ENCODE measurements at places on chromosomes 2 and 18. TPM values are rescaled to one million over a fixed set of nuclear protein-coding genes. Genes with fewer than 3 reads are reported as not detected.

DNA sequence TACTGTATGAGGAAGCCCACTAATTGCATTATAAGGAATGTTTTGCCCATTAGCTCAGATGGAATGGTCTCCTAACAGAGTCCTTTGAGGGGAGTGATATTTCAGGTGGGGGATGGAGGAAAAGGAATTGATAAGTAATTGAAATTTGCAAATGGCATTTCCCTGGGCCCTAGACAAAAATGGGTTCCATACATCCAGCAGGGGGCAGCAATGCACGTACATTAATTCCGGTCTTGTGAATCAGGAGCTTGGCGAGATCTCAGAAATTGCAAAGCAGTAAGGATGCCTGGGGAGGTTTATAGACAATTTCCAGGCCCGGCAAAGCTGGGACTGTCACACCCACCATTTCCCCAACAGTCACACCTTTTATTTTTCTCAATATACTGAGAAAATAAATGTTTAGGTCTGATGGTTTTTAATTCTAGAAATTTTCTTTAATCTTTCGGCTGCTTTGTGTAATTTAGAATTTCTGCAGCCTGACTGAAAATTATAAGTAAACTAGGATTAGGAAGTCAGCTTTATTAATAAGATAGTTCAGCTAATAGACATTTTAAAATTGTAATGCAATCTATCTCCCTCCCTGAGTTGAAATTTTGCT, 122.8 kb downstream of the LYPD1 start:
- no peak for DNase-seq
- no peak overlapping the region for H3K4me3 ChIP-seq
- H3K27ac ChIP-seq = no peak overlapping the region
- no peaks in the 10 kb centered on the region for H3K36me3 ChIP-seq
- H3K4me1 ChIP-seq = no peaks in the 10 kb centered on the region

GRCh38 chr2:207836521-207837133, 66.9 kb upstream of the FZD5 start:
- H3K36me3 ChIP-seq = no peaks in the 10 kb centered on the region
- no peaks in the 10 kb centered on the region for H3K27me3 ChIP-seq
- no peaks in the 10 kb centered on the region for H3K4me1 ChIP-seq
- no peak for DNase-seq
- no peak overlapping the region for H3K4me3 ChIP-seq

The UCN gene
- 1.2 TPM for total RNA-seq

The SCN7A gene
- total RNA-seq = not detected

GRCh38 chr2:15799432-15799827, 140.9 kb upstream of the MYCN start:
- no peaks in the 10 kb centered on the region for H3K36me3 ChIP-seq
- no peak for DNase-seq
- H3K4me1 ChIP-seq = no peaks in the 10 kb centered on the region
- no peak overlapping the region for H3K4me3 ChIP-seq

DNA sequence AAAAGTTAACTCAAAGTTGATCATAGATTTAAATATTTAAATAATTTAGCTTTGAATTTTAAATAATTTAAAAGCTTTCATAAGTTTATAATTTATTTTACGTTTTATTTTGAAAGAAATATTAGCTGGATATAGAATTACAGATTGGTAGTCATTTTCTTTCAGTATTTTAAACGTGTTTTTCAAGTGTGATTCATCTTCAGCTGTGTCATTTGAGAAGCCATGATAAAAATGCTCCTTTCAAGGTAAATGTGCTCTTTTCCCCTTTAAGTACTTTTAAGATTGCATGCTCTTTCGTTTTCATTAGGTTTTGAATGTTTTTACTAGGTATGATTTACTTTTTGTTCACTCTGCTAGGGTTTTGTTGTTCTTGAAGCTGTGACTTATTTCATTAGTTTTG, 116.8 kb upstream of the FIGN start:
- H3K27me3 ChIP-seq = no peaks in the 10 kb centered on the region
- H3K4me1 ChIP-seq = no peaks in the 10 kb centered on the region
- H3K27ac ChIP-seq = no peak overlapping the region
- DNase-seq = no peak
- no peaks in the 10 kb centered on the region for H3K36me3 ChIP-seq
- no peak overlapping the region for H3K4me3 ChIP-seq

GRCh38 chr2:134919341-134920210, 954 bp downstream of the CCNT2 start:
- no peak for DNase-seq
- peaks cover 3% of the 10 kb centered on the region for H3K27me3 ChIP-seq
- H3K36me3 ChIP-seq = peaks cover 42% of the 10 kb centered on the region
- H3K4me3 ChIP-seq = peak overlapping the region; percentile 98
- peaks cover 61% of the 10 kb centered on the region for H3K4me1 ChIP-seq

DNA sequence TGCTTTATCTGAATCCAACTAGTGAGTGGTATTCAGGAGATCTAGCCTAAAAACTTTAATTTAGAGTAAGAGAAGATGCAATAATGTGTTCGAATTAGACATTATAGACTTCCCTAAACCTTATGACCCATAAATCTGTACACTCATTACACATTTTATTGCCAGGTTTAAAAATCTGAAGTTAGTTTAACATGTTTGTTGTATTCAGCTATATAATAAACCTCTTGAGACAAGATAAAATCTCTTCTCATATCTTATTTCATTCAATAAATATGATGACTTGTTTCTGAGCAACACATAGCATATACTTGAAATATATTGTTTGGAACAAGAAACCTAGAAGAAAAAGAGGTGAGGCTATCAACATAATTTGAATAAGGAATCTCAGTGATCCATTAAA, 150.7 kb downstream of the CDH7 start:
- DNase-seq = no peak
- H3K36me3 ChIP-seq = no peaks in the 10 kb centered on the region
- no peaks in the 10 kb centered on the region for H3K27me3 ChIP-seq
- no peak overlapping the region for H3K4me3 ChIP-seq

The ACVR2A gene
- total RNA-seq = 2.0 TPM

GRCh38 chr2:236777408-236777807, 207.8 kb downstream of the ACKR3 start:
- peaks cover 3% of the 10 kb centered on the region for H3K27me3 ChIP-seq
- no peak overlapping the region for H3K4me3 ChIP-seq
- no peak overlapping the region for H3K27ac ChIP-seq
- H3K4me1 ChIP-seq = no peaks in the 10 kb centered on the region
- no peak for DNase-seq
- H3K36me3 ChIP-seq = no peaks in the 10 kb centered on the region

GRCh38 chr18:31398191-31398590, 21.6 kb downstream of the DSG4 start:
- no peaks in the 10 kb centered on the region for H3K4me1 ChIP-seq
- no peak for DNase-seq
- no peaks in the 10 kb centered on the region for H3K27me3 ChIP-seq
- H3K4me3 ChIP-seq = no peak overlapping the region

The MSGN1 gene
- 0.42 TPM for total RNA-seq

DNA sequence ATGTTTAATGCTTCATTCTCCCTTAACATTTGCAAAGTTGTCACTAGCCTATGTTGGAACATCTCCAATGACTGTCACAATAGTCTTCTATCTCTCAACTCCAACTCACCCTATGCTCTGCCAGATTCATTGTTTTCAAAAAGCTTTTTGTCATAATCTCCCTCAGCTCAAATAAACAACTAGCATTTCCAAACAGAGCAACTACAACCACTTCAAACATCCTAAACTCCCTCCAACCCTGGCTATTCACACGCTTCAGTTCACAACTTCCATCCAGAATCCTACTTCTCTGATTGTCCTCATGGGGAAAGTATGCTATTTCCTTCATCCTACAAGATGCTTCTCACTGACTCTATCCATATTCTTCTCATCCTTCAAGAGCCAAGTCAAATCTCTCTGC, 139.2 kb upstream of the VRK2 start:
- DNase-seq = no peak
- H3K36me3 ChIP-seq = no peaks in the 10 kb centered on the region
- peaks cover 35% of the 10 kb centered on the region for H3K4me1 ChIP-seq

DNA sequence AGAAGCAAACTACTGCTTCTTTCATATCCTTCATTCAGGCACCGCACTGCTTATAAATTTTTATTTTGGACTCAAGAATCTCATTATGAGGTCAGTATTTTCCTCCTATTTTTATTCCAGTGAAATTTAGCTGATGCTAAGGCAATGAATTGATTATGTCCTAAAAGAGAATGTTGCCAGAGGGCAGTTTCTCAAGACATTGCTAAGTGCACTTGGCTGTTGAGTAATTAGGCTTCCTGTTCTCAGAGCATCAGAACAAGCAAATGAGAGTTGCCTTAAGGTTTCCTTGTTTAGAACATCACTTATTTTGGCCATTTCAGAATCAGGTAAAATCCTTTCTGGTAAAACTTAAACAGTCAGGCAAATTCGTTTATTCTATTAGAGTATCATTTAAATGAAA, 548.6 kb upstream of the ZEB2 start:
- no peaks in the 10 kb centered on the region for H3K27me3 ChIP-seq
- no peak overlapping the region for H3K27ac ChIP-seq
- H3K4me3 ChIP-seq = no peak overlapping the region
- H3K36me3 ChIP-seq = no peaks in the 10 kb centered on the region

- H3K27me3 ChIP-seq = no peaks in the 10 kb centered on the region
- H3K36me3 ChIP-seq = peaks cover 43% of the 10 kb centered on the region
- no peak overlapping the region for H3K4me3 ChIP-seq
- no peak overlapping the region for H3K27ac ChIP-seq
These were observed 23.5 kb upstream of the ELAC1 start for GRCh38 chr18:50944245-50944932.

The RAMP1 gene
- total RNA-seq = 4.4 TPM

DNA sequence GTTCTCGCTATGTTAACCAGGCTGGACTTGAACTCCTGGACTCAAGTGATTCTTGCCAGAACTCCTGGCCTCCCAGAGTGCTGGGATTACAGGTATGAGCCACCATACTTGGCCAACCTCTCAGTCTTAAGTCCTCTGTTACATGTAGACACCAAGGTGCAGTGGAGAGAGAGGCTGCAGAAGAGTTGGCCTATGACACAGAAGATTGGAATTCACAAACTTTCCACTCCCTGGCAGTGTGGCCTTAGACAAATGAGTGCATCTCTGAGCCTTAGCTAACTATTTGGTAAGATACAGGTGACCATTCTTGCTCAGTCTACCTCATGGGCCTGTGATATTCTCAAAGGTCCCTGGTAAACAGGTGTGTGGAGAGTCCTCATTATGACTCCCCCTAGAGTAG, 159.7 kb downstream of the MYCN start:
- no peak overlapping the region for H3K4me3 ChIP-seq
- H3K36me3 ChIP-seq = no peaks in the 10 kb centered on the region
- H3K27me3 ChIP-seq = no peaks in the 10 kb centered on the region
- no peak for DNase-seq
- no peak overlapping the region for H3K27ac ChIP-seq

The RGPD4 gene
- total RNA-seq = 0.07 TPM

The CELF4 gene
- not detected for total RNA-seq

DNA sequence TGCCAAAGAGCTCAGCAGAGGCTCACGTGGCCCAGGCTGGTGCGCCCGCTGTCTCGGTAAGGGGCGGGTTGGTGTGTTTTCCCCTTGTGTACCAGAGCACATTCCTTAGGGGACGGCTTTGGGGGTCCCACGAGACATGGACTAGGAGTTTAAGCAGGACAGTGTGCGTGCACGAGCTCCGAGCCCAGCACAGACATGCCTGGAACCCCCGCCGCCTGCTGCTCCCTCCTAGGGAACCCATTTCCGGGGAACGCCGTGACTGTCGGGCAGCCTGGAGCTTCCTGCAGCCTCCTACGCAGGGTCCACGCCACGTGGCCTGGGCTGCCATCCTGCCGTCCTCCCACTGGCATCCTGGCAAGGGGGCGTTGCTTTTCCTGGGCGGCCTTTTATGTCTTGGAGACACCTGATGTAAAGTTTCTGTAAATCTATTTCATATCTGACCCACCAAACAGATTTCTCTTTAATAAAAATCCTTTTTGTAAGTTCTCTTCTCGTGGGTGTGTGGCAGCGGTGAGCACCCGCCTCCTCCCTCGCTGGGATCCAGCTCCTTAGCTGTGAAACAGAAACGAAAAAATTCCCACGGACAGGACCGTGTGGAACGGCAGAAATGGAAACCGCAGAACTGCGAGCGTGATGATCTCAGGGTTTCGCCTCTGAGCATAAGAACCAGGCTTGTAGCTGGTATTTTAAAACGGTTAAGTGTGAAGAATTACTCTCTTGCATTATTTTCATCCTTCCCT, 43.5 kb upstream of the KCNG2 start:
- no peak overlapping the region for H3K4me3 ChIP-seq
- H3K4me1 ChIP-seq = no peaks in the 10 kb centered on the region
- peaks cover 59% of the 10 kb centered on the region for H3K36me3 ChIP-seq
- no peak for DNase-seq
- no peak overlapping the region for H3K27ac ChIP-seq

DNA sequence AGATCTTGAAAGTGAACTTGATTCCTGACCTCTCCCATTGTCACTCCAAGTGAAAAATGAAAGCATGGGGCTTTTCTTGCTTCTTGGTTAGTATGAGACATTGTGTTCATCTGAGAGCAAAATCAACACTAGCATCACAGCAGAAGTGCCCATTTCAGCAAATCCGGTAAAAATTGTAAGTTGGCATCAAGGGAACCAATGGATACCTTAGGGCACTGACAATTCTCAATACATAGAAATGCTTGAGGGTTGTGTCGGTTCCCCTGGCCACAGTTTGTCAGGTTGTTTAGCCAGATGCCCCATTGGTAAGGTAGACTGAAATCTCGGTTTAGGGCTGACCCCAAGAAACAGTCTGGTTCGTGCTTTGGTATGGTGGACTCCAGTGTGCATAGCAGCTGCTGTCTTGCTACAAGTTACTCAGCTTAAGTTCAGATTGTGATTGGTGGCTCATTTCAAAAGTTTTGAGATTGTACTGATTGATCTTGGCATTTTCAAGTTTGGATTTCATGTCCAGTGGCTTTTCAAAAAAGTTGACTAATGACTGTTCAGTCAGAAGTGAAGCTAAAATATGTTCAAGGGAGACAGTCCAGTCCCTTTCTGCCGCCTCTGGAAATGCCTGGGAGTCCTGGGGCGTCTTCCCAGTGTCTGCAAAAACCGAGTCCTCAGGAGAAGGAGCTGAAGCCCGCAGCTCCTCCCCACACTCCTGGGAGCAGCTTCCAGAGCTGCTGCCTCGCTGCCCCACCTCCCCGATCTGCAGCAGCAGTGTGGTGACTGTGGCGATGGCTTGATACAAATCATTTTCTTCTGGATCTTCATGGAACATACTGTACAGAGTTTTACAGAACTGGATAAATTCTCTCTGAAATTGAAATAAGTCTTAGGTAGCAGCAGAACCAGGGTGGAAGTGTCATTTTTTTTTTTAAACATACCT, 5.6 kb downstream of the RPL31 start:
- H3K4me3 ChIP-seq = no peak overlapping the region
- H3K4me1 ChIP-seq = peaks cover 49% of the 10 kb centered on the region
- H3K27ac ChIP-seq = peak overlapping the region; percentile 74

The SPDYA gene
- total RNA-seq = 2.1 TPM

GRCh38 chr2:2565671-2566070, 234.6 kb upstream of the MYT1L start:
- no peaks in the 10 kb centered on the region for H3K4me1 ChIP-seq
- no peak overlapping the region for H3K27ac ChIP-seq
- H3K27me3 ChIP-seq = no peaks in the 10 kb centered on the region
- DNase-seq = no peak
- H3K4me3 ChIP-seq = no peak overlapping the region

The ARL4C gene
- total RNA-seq = 20.9 TPM

The RAX gene
- total RNA-seq = not detected

Data from activated B cell treated with CpG ODN at 0.5 μM for 24 hours (primary cell).